ENCODE measurements at places on chromosomes 16 and 17. TPM values are rescaled to one million over a fixed set of nuclear protein-coding genes. Genes with fewer than 3 reads are reported as not detected.

DNA sequence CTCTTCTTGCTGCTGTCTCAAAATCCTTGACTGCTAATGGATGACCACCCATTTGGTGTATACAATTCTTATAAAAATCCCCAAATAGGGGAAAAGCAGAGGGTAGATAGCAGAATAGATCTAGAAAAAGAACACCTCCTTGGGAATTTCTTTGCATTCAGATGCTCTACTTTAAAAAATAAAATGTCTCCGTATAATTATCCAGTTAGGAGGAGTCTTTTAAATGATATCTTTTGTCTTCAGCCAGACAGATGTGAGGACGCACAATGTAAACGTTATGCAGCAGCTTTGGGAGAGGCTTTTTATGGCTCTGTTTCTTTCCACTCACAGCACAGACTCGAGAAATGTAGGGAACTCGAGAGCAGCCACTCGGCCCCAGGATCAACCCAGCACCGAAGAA, 300.2 kb downstream of the IRF8 start:
- no peak overlapping the region for H3K27ac ChIP-seq
- no peaks in the 10 kb centered on the region for H3K36me3 ChIP-seq
- peaks cover 49% of the 10 kb centered on the region for H3K27me3 ChIP-seq

Gene KRTAP1-5
- not detected for total RNA-seq

GRCh38 chr17:49779739-49780231, 8.7 kb upstream of the KAT7 start:
- no peaks in the 10 kb centered on the region for H3K27me3 ChIP-seq
- peak; percentile 92 for ATAC-seq
- H3K27ac ChIP-seq: peak overlapping the region; percentile 86
- H3K4me3 ChIP-seq: no peak overlapping the region
- H3K4me1 ChIP-seq: peaks cover 5% of the 10 kb centered on the region

GRCh38 chr17:70774339-70775117, 605.2 kb downstream of the KCNJ2 start:
- no peak overlapping the region for H3K4me3 ChIP-seq
- H3K27ac ChIP-seq: no peak overlapping the region
- ATAC-seq: no peak
- no peaks in the 10 kb centered on the region for H3K27me3 ChIP-seq
- H3K4me1 ChIP-seq: no peaks in the 10 kb centered on the region
- H3K36me3 ChIP-seq: no peaks in the 10 kb centered on the region

Gene CNTNAP4
- not detected for total RNA-seq

GRCh38 chr17:27376637-27377547, 79.4 kb upstream of the KSR1 start:
- H3K27me3 ChIP-seq: peaks cover 32% of the 10 kb centered on the region
- H3K4me1 ChIP-seq: no peaks in the 10 kb centered on the region
- no peak overlapping the region for H3K27ac ChIP-seq
- no peak overlapping the region for H3K4me3 ChIP-seq
- no peak for ATAC-seq
- H3K36me3 ChIP-seq: peaks cover 3% of the 10 kb centered on the region

- H3K27me3 ChIP-seq: no peaks in the 10 kb centered on the region
- no peak overlapping the region for H3K4me3 ChIP-seq
- ATAC-seq: no peak
- no peaks in the 10 kb centered on the region for H3K4me1 ChIP-seq
Observed at GRCh38 chr16:70372921-70373728, 26.4 kb downstream of the DDX19A start.

- no peak for ATAC-seq
- H3K27ac ChIP-seq: no peak overlapping the region
- no peaks in the 10 kb centered on the region for H3K27me3 ChIP-seq
- no peak overlapping the region for H3K4me3 ChIP-seq
- peaks cover 83% of the 10 kb centered on the region for H3K36me3 ChIP-seq
- peaks cover 79% of the 10 kb centered on the region for H3K4me1 ChIP-seq
Observed at GRCh38 chr17:64092113-64092512, 37.8 kb downstream of the ERN1 start.

GRCh38 chr17:31085563-31085962, 9.2 kb upstream of the NF1 start:
- no peak overlapping the region for H3K27ac ChIP-seq
- H3K4me3 ChIP-seq: no peak overlapping the region
- ATAC-seq: no peak
- no peaks in the 10 kb centered on the region for H3K4me1 ChIP-seq
- no peaks in the 10 kb centered on the region for H3K36me3 ChIP-seq

- ATAC-seq: no peak
- H3K4me3 ChIP-seq: no peak overlapping the region
- H3K4me1 ChIP-seq: no peaks in the 10 kb centered on the region
- H3K27ac ChIP-seq: no peak overlapping the region
- H3K36me3 ChIP-seq: no peaks in the 10 kb centered on the region
Observed at GRCh38 chr16:28069971-28070794, 6.7 kb upstream of the GSG1L start.

Gene IRF8
- total RNA-seq: 12.1 TPM

DNA sequence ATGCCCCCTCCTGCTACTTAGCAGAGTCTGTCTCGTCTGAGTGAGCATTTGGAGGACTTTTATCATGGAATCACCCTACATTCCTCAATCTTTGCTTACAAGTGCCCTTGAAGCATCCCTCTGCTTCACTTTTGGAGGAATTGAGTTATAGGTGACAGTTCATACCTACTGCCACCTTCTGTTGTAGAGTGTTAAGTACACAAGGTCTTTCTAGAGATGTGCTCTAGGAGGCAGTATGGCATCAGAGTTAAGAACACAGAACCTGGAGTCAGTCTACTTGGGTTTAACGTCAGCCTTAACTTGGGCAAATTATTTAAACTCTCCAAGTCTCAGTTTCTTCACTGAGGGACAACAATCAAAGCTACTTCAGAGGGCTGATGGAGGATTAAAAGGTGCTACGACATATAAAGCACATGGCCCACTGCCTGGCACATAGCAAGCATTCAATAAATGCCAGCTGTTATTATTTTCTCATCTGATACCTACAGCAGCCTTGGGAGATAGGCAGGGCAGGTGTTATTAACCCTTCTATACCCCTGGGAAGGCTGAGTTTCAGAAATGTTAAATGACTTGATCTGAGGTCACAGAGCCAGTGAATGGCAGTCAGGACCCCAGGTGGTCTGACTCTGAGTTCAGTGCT, 62.2 kb downstream of the UTP18 start:
- no peaks in the 10 kb centered on the region for H3K36me3 ChIP-seq
- peaks cover 13% of the 10 kb centered on the region for H3K27me3 ChIP-seq
- no peak overlapping the region for H3K4me3 ChIP-seq
- H3K27ac ChIP-seq: no peak overlapping the region
- H3K4me1 ChIP-seq: no peaks in the 10 kb centered on the region
- ATAC-seq: peak; percentile 59

DNA sequence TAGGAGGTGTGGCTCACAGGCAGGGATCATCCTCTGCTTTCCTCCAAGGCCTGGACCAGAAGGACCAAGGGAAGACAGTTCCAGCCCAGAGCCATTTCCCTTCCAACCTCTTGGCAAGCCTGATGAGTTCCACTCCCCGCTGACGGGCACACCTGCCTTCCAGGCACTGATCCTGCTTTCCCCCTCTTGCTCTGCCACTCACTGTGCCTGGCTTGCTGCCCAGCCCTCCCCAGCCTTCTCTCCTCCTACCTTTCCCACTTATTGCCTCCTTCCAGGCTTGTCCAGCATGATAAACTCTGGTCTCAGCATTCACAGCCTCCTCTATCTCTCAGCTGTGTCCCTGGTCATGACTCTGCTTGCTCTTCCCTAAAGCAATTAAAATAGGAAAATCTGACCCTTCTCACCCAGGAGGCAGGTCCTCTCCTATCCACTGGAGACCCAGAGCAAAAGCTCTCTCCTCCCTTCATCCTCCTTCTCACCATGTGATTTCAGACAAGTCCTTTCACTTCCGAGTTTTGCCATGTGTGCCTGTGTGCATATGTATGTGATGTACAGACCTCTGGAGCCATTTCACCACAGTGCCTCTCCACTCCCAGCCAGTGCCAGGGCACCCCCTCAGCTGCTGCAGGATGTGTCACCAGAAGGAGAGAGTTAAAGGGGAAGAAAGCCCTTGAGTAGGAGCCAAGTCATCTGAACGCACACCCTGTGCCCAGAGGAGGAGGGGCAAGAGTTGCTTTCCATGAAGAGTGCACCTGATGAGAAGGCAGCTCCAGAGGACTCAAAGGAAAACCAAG, 13.4 kb upstream of the TMEM170A start:
- no peak overlapping the region for H3K4me3 ChIP-seq
- no peaks in the 10 kb centered on the region for H3K36me3 ChIP-seq
- ATAC-seq: no peak
- H3K4me1 ChIP-seq: no peaks in the 10 kb centered on the region
- H3K27me3 ChIP-seq: no peaks in the 10 kb centered on the region
- H3K27ac ChIP-seq: no peak overlapping the region

- H3K4me3 ChIP-seq: no peak overlapping the region
- H3K4me1 ChIP-seq: peaks cover 12% of the 10 kb centered on the region
- no peak overlapping the region for H3K27ac ChIP-seq
- ATAC-seq: no peak
Observed at GRCh38 chr17:19250421-19251173, 13.4 kb downstream of the EPN2 start.

Gene FN3K
- 5.3 TPM for total RNA-seq

DNA sequence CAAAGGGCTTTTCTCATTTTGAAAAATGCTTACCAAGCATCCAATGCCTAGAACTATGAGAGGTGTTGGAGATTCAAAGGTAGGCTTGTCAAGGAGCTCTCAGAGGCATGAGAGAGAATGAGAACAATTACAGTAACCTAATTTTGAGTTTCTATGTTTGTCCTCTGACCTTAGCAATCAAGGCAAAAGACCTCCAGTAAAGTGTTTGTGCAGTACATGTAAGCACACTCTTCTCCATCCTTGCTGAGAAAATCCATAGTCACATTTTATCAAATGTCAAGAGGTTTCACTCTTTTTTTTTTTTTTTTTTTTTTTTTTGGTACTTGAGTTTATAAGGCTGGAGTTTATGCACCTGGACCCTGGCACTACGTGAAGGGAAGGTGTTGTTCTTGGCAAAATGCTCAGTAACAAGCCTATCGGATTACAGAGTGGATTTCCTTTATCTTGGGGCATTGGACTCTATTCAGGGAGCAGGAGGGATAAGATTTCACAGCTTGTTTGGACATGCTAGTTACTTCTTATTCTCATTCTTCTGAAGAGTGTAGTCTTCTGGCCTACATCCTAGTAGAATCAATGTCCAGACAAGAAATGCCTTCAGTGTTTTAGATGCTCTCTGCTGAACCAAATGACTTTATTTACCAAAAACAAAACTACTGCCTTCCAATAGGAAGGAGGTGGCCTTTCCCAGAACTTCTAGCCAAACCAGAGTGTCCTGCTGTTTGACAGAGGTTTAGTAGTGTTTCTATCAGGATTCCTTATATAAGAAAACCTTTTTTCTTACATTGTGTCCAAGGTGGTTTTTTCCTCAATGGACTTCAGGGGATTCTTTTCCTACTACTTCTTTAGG, 21.9 kb downstream of the KCNJ2 start:
- ATAC-seq: no peak
- H3K4me3 ChIP-seq: no peak overlapping the region
- H3K36me3 ChIP-seq: no peaks in the 10 kb centered on the region
- no peak overlapping the region for H3K27ac ChIP-seq
- H3K27me3 ChIP-seq: peaks cover 14% of the 10 kb centered on the region

DNA sequence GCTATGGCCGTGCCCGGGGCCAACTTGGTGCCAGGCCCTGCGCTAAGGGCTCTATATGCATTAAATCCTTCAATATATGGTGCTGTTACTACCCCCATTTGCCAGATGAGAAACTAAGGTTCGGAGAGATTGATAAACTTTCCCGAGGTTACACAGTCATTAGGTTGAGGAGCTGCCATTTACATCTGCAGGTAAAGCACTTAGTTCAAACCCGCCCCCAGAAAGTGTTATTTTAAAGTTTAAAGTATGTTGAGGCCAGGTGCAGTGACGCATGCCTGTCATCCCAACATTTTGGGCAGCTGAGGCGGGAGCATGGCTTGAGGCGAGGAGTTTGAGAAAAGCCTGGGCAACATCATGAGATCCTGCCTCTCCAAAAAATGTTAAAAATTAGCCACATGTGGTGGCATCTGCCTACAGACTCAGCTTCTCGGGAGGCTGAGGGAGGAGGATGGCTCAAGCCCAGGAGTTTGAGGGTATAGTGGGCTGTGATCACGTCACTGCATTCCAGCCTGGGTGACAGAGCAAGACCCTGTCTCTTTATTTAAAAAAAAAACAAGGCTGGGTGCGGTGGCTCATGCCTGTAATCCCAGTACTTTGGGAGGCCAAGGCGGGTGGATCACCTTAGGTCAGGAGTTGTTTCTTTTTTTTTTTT, 264.7 kb downstream of the PARN start:
- no peak overlapping the region for H3K4me3 ChIP-seq
- H3K27me3 ChIP-seq: peaks cover 5% of the 10 kb centered on the region
- no peak overlapping the region for H3K27ac ChIP-seq
- ATAC-seq: no peak
- no peaks in the 10 kb centered on the region for H3K4me1 ChIP-seq

Gene EPN3
- total RNA-seq: not detected

Gene MAP2K4
- total RNA-seq: 22.7 TPM

Gene PABPN1L
- not detected for total RNA-seq

DNA sequence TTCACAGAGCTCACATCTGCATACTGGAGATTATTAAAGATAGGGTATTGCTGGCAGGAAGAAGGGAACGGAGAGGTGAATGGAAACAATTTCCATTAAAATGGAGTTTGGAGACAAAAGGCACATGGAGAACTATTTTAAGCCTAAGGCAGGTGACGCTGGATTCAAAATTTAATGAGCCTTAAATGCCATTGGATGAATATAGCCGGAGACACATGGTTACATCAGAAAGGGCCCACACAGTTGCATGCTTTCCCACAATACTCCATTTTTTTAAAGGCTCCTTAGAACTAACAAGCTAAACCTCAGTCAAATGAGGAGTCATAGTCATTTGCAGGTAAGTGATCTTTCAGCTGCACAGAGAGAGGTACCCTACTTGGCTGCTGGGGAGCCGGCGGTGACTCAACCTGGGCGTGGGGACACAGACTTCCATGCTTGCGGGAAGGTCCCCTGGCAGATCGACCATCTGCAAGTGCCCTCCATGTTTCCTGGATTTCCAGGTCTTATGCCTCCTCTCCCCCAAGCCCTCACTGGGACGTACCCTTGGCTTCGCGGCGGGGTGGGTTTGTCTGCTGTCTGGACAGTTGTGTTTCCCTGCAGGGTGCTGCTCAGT, 259.2 kb downstream of the CBLN1 start:
- no peak overlapping the region for H3K4me3 ChIP-seq
- H3K27ac ChIP-seq: no peak overlapping the region
- peaks cover 3% of the 10 kb centered on the region for H3K27me3 ChIP-seq
- ATAC-seq: no peak

Gene STX8
- 73.8 TPM for total RNA-seq

Gene SSTR5
- not detected for total RNA-seq

Gene ABCC12
- total RNA-seq: not detected

Gene GGA3
- total RNA-seq: 63.2 TPM

Gene CA4
- total RNA-seq: not detected

DNA sequence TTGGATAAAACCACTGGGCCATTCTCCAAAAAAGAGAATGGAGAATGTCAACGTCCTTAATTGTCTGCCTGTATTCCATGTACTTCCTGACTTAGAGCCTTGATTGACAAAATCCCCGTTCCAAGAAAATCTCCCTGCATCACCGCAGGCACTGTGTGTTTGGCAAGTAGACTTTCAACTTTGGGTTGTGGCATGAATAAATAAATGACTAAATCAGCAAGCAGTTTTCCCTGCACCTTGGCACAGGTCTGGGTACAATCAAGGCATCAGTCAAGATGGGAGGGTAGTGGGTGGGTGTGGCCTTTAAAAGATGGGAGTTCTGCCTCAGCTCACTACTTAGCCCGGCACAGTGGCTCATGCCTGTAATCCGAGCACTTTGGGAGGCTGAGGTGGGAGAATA, 248.5 kb upstream of the RPL38 start:
- no peaks in the 10 kb centered on the region for H3K36me3 ChIP-seq
- no peak overlapping the region for H3K27ac ChIP-seq
- no peaks in the 10 kb centered on the region for H3K4me1 ChIP-seq
- H3K4me3 ChIP-seq: no peak overlapping the region
- peaks cover 3% of the 10 kb centered on the region for H3K27me3 ChIP-seq
